Large intestine (tissue), 12 donors: ENCODE measurements at places on chromosomes 16 and 17. TPM values are rescaled to one million over a fixed set of nuclear protein-coding genes. Genes with fewer than 3 reads are reported as not detected.

The RNF112 gene
- 3.7 TPM for polyA plus RNA-seq

The GRAP gene
- polyA plus RNA-seq, result 2.9 TPM

The NPTX1 gene
- polyA plus RNA-seq, result 1.3 TPM

The DHRS7B gene
- polyA plus RNA-seq, result 29.2 TPM

The SMIM22 gene
- 75.8 TPM for polyA plus RNA-seq
